ENCODE measurements at places on chromosomes 11 and 22.

DNA sequence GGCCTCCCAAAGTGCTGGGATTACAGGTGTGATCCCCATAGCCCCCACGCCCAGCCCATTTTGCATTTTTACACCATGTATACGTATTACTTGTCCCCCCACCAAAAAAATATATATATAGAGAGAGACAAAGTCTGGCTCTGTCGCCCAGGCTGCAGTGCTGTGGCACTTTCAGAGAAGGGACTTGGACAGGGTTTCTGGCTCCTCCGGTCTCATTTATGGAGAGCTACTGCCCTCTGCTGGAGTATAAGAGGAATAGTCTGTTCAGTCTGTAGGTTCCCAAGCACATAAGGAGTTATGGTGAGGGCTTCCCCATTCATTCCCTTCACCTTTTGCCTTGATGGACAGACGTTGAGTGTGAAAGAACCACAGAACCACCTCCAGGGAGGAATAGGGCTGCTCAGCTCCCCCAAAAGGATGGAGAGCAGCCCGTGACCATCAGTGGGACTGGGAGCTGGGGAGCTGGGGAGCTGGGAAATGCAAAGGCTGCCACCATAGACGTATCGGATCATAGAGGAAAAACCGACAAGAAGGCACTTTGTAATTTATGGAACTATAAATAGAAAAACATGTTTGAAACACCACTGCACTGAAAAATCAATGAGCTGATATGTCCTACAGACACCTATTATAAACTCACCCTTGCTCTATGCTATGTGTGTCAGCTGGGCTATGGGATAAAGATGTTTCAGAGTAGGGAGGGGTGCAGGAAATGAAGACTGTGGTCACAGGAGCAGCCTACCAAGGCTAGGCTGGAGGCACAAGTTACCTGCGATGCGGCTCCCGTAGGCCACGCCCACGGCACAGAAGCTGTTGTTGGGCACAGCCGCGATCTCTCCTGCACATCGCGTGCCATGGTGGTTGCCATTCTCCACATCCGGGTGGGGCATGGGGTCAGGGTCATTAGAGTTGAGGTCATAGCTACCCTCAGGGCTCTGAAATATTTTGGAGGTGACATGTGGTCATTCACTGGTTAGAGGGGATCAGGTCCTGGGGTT, 5.2 kb downstream of the PCSK7 start:
- DNase-seq: peak; percentile 58

GRCh38 chr11:86743223-86744118, 56.9 kb upstream of the PRSS23 start:
- DNase-seq: no peak

GRCh38 chr11:98800696-98801095, 220.1 kb upstream of the CNTN5 start:
- no peak for DNase-seq

DNA sequence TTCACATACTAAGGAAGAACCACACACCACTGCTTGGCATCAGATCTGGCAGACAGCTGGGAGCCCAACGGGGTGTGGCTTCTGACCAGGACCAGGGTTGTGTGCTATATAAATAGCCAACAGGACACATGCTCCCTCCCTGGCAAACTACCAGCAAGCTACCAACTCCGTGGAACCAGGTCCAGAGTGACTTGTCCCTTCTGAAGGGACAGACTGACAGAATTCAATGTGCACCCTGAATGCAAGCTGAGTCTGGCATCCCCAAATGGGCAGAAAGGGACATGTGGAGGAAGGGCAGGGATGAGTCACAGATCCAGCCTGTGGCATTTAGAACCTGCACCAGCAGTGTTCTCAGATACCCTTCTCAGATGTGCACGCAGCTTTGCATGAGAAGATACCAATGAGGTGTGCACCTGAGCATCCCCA, 92.9 kb downstream of the MICAL3 start:
- DNase-seq: no peak

GRCh38 chr11:1033016-1033798, 3.3 kb downstream of the MUC6 start:
- DNase-seq: no peak

DNA sequence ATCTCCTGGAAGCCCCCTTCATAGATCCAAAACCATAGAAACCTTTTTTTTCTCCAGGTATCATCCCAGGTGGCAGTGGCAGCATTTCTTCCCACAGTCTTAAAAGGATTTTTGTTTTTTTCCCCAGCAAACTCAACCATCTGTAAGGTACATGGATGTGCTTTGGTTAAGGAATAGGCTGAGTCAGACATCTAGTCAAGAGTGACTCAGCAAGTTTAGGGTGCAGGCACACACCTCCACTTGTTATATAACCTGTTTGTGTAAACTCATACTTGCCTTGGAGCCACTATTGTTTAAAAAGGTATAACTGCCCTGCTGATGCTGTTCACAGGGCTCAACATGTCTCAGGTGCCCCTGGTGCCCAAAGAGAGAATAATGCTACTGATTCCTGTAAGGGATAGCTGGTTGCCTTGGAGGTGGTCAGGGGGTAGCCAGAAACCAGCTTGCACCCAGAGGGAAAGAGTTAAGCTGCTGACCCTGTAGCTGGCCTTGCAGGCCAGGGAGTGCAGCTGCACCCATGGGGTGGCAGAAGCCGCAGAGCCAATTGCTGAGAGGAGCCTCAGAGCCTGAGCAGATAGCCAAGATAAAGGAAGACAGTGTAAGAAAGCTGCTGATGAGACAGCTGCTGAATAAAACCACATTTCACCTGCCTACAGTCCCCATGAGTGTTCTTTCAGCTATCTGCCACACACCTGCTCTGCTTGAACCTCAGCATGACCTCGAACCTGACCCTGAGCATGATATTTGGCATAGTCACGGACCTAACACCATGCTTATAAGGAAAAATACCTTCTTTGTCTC, 1726.1 kb upstream of the RAG2 start:
- no peak for DNase-seq

DNA sequence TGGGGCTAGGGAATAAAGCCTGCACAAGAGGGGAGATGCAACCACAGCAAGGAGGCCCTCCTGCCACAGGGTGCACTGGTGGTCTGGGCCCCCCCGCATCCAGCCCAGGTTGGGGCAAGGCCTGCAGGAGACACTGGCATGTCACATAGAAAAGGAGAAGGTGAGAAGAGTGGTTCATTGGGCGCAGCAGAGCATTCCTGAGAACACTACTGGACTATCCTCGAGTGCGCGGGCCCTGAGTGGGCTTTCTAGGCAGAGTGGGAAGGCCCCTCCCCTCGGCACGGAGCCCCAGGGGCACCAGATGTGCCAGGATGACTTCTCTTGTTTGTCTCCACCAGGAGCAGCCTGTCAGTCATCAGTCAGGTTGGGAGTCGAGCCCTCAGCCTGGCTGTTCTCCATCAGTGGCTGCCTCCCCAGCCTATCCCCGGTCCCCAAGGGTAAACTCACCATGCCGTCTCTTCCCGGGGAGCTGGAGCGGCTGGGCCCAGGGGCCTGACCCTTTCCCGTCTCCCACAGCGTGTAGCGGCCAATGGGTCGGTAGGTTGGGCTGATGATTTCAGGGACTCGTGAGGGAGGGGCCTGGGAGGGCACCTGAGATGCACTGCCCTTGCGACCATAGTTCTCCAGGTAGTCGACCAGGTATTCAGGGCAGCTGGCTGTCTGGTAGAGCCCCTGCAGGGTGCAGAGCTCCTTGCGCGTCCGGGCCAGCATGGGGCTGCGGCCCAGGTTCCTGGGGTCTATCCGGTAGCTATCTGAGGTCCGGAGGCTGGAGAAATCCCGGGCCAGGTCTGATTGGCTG, 9.0 kb downstream of the USP2 start:
- no peak for DNase-seq

DNA sequence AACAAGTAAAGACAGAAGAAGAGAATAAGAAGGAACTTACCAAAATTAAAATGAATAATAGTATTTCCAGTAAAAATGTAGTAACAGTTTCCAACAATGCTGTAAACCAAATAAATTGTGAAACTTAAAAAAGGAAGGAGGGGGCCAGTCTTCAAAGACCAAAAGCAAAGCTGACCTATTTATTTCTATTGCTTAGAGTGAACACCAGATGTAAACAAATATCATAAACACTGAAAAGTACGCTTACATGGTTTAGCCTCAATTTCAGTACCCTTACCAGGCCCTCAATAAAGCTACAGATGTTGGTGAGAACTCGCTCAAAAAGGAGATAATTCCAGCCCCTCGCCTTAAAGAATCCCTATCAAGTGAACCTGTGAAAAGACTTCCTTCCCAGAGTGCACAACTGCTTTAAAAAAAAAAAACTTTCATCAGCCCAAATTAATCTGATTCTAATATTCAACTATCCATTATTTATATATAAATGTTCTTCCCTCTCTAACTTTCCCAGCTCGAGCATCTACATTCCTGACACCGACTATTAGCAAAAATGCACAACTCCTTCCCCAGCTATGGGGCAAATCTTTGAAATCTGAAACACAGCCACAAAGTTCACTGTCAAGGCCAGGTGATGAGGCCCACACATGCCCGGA, 2.4 kb downstream of the PHF21A start:
- DNase-seq: peak; percentile 30

DNA sequence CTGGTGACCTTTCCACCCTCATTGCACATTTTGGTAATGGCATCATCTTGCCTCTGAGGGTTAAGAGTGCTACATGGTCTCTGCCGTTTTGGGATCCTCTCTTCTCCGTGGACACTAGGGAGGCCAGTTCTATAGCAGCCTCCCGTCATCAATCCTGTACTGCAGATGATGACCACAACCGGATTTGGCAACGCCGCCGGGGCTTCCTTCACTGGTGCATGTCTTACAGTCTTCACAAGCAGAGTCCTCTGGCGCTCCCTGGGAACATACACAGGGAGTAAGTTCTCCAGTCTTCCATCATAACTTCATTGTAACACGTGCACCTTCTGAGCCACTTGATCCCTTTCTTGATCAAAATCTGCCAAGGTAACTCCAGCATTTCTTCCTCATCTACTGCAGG, 69.0 kb upstream of the SLC22A12 start:
- DNase-seq: no peak

DNA sequence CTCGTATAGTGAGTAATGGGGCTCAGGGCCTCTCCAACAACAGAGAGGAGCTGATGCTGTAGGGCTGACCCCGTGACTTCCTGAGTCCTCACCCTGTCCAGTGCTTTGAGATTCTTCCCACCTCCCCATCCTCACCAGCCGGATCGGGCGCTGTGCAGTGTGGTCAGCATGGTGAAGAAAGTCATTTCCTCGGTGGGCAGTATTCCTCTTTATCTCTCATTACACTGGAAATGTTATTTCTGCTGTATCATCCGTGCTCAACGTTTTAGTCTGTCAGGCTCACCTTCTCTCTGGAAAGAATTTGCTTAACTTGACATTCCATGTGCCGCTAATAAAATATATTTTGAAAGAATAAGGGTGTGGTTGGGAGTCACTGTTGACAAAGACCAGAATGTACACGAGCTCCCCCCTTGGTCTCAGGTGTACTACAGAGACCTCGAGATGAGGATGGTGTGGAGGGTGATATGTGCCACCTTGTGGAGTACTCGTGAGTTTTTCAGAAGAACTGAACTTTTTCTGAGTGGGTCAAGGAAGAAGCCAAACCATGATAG, 25.7 kb upstream of the SCGB1A1 start:
- no peak for DNase-seq

- DNase-seq: peak; percentile 55
These were observed 10.5 kb downstream of the FGF3 start for GRCh38 chr11:69808667-69809086.

- peak; percentile 40 for DNase-seq
These were observed 1000.3 kb downstream of the BRD1 start for GRCh38 chr22:48827268-48827846.
